ENCODE measurements at places on chromosomes 5 and 9.

DNA sequence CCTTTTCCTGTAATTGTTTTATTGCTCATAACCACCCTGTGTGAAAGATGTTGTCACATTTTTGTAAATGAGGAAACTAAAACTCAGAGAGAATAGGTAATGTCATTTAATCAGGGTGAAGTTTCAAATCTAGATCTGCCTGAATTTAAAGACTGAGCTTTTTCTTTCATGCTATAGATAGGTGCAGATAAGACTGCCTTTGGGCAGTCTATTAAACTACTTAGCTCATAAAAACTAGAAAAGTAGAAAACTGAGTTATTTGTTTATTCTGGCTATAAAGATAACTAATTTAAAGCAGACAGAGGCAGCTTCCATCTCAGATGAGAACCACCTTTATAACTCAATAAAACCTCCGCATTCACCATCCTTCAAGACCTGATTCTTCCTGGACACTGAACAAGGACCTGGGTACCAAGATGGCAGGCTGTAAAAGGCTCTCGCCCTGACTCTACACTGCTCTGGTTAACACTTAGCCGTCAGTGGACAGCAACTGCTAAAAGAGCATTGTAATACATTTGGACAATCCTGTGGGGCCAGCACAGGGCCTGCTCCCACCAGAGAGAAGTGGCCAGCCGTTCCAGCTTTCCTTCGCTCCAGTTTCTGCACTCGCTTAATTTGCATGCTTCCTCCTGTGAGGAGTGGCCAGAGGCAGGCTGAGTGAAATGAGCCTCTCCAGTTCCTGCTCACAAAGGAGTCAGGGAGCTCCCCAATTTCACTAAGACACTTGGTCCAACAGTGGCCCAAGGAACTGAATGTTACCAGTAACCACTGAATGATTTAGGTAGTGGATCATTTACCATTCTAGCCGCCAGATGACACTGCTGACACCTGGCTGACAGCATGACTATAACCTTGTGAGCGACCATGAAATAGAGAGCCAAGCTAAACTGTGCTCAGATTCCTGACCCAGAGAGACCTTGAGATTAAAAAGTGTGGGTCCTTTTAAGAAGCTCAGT lies 566.4 kb downstream of the EFNA5 start:
- DNase-seq, result no peak

GRCh38 chr5:20570486-20570885 lies 582.5 kb upstream of the CDH18 start:
- DNase-seq, result no peak

DNA sequence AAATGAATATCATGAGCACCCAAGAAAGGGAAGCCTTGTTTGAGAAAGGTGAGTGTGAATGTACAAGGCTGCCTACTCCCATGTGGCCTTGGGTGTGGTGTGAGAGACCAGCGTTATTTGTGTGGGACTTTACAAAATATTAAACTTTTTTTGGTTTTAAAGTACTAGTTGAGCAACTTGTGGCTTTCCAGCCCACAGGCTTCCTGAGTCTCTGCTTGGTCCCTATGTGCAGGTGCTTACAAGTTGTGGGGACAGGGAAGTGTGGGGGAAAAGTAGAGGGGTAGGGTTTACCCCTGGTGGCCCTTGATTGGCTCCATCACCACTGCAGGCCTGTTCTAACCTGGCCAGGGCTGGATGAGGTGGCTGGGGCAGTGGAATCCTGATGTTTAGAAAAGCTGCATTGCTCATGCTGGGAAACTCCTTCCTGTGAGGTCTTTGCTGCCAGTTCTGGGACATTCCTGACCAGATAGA lies 19.7 kb downstream of the PTTG1 start:
- no peak for DNase-seq

GRCh38 chr9:17075758-17076485 lies 58.9 kb upstream of the CNTLN start:
- DNase-seq, result no peak

- DNase-seq, result no peak
Measured at GRCh38 chr9:126842977-126843799, 17.3 kb upstream of the ZBTB34 start.

- no peak for DNase-seq
Measured at GRCh38 chr9:31535651-31536050, 848.8 kb upstream of the ACO1 start.

DNA sequence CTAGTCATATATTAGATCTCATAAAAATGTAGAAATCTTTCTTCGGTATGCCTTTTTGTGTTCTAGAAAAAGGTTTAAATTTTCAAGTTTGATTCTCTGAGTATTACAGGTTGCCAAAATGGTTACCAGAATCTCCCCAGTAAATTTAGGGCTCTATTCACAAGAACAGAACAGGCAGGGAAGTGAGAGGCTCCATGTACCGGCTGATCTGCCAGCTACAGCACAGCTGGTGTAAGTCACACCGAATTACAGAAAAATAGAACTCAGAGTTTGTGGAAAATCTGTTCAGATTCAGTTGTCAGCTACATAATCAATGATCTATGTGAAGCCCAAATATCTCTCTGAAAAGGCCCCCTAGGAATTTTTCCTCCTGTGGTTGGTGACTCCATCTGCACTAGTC lies 10.5 kb downstream of the FAM81B start:
- no peak for DNase-seq

GRCh38 chr9:99116003-99116411 lies 11.1 kb downstream of the TGFBR1 start:
- DNase-seq, result no peak

- DNase-seq, result no peak
Measured at GRCh38 chr9:106333481-106333880, 529.5 kb upstream of the ZNF462 start.

GRCh38 chr9:134293031-134293521 lies 33.2 kb upstream of the RXRA start:
- DNase-seq, result no peak

DNA sequence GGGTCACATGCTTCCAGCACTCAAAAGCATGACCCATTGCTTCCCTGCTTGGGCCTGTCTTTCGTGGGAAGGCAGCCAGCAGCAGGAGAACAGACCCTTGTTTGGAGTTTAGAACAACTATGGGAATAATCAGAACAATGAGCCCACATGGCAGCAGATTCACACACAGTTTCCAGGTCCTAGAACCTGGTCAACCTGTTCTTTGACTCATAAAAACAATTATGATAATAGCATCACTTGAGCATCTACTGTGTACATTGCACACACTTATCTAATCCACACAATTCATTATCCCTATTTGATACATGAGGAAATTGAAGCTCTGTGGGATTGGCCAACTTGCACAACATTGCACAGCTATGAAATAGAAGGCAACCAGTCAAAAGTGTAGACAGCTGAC lies 41.7 kb downstream of the KLF4 start:
- no peak for DNase-seq

All from memory B cell (primary cell).